ENCODE measurements at places on chromosomes 1 and 21.

DNA sequence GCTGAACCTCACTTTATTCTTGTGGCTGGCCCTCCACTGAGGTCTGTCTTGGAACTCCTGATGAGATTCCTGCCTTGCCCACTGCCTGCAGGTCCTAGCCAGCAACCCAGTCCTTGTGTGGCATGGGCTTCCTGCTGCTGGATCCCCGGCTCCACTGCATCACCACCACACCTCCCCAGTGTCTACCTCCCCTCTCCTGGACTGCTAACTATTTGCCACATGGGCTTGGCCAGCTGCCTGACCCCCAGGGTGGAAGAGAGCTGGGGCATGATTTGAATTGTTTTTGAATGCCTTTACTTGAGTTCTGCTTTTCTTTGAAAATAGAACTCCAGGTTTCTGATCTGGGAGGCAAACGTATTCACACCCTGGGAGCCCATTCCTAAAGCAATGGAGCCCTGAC, 41.2 kb downstream of the SPAG17 start:
- no peak for DNase-seq

DNA sequence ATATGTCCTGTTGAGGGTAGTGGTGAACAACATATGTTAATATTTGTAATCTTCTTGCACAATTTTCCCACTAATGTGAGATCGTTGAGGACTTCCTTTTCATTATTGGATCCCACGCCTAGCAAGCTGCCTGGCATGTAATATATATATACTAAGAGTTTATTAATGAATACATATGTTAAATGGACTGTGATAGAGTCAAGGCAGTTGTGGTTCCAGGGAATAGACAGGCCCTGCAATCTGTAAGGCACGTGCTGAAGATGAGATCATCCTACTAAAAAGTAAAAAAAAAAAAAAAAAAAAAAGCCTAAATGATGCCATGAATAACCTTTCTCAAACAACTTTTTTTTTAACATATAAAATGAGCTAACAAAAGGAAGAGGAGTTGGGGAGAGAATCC, 28.9 kb downstream of the PLPPR5 start:
- DNase-seq = no peak

GRCh38 chr21:16583556-16583955, 853.8 kb downstream of the USP25 start:
- DNase-seq = no peak

GRCh38 chr1:81582467-81582986, 218.2 kb upstream of the ADGRL2 start:
- DNase-seq = no peak

- no peak for DNase-seq
Measured at GRCh38 chr1:74343216-74343615, 108.0 kb downstream of the TNNI3K start.
